ENCODE measurements at places on chromosomes 6 and 20.

DNA sequence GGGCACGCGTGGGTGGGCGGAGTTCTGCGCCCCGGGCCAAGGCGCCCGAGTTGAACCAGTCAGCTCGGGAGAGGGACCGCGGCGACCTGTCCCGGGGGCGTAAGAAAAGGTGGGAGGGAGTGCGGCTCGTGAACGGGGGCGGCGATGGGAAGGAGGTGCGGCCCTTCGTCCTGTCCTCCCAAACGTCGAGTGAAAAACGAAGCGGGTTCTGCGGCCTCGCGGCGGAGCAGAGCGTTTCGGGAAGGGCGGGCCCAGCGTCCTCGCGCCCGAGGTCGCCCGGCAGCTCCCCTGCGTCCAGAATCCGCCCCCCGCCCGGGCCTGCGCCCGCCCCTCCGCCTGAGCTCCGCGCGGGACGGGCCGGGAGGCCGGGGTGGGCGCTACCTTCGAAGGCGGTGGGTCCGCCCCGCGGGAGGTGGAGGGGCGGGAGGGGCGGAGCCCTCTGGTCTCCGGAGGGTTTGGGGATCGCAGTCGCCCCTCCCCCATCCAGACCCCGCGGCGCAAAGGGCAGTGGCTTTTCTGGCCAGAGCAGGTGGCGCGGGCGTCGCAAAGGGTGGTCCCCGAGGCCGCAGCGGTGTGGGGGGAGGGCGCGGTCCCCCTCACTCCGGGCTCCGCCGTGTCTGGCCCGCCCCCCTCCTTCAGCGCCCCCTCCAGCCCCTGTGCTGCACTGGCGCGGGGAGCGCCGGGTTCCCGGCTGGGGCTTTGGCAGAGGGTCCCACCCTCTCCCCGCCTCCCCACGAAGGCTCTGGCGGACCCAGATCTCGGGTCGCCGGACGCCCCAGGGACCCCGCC is 838 bp downstream of the STMN3 start:
- DNase-seq, result peak; percentile 32

- no peak for DNase-seq
Observed at GRCh38 chr6:116974526-116975316, 97.7 kb downstream of the RFX6 start.

- DNase-seq, result no peak
Observed at GRCh38 chr6:20440296-20440695, 38.6 kb downstream of the E2F3 start.

- no peak for DNase-seq
Observed at GRCh38 chr6:35500782-35501181, 3.9 kb upstream of the TEAD3 start.

GRCh38 chr6:109896341-109896740 is 81.8 kb upstream of the GPR6 start:
- DNase-seq, result no peak

DNA sequence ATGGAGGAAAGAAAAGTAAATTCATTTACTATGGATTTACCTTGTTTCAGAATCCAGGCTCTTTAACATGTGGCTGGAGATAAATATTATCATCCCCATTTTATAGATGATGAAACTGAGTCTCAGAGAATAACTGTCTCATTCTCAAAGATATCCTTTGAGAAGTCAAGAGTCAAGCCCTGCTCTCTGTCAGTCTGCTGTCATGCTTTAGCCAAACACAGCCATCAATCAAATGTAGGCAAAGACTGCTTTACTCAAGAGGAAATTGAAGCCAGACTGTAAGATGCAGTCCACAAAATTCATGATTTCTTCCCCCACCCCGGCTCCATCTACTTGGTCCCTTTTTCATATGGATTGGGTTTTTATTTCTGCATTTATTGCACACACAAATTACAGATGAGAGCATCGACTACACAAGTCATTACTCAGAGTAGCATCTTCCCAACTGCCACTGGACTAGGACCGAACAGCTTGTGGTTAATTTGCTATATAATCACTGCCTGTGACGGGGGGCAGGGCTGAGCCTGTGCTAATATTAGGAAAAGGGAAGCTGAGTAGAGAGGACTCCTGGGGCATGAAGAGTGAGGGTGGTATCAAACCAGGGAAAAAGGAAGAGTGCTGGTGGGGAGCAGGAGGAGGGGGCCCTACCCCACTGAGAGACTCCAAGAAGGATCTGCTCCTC is 102.7 kb upstream of the TOP1 start:
- DNase-seq, result no peak
